ENCODE measurements at places on chromosomes 1 and 21. TPM values are rescaled to one million over a fixed set of nuclear protein-coding genes. Genes with fewer than 3 reads are reported as not detected.

HCRTR1 gene
- 0.23 TPM for total RNA-seq

- H3K27me3 ChIP-seq, result no peaks in the 10 kb centered on the region
- no peaks in the 10 kb centered on the region for H3K36me3 ChIP-seq
These were observed 45.6 kb downstream of the XCL2 start for GRCh38 chr1:168498159-168498631.

ZNF695 gene
- 21.8 TPM for total RNA-seq

GRCh38 chr1:170126696-170127095, 19.1 kb upstream of the NTMT2 start:
- no peak for DNase-seq
- H3K36me3 ChIP-seq, result no peaks in the 10 kb centered on the region
- H3K4me3 ChIP-seq, result no peak overlapping the region
- H3K27me3 ChIP-seq, result peaks cover 16% of the 10 kb centered on the region

EPHA2 gene
- total RNA-seq, result 25.0 TPM

DNA sequence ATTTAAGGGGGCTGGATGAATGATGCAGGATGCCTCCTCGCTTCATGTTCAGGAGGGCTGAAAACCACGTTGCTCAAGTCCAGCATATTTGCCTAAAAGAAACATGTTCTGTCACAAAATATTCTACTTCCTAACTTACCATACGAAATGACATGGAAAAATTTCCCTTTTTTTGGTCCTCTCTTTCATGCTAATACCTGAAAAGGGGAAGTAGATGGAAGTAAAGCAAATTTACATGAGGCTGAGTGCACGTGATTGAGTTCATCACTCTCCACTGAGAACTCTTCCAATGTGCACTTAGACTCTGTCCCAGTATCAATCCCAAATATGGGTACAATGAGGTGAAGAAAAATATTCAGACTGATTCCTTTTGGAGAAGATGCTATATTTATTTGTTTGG, 23.0 kb downstream of the XCL2 start:
- H3K27me3 ChIP-seq, result no peaks in the 10 kb centered on the region
- peaks cover 10% of the 10 kb centered on the region for H3K36me3 ChIP-seq
- H3K27ac ChIP-seq, result no peak overlapping the region
